ENCODE measurements at places on chromosomes 5 and 9. TPM values are rescaled to one million over a fixed set of nuclear protein-coding genes. Genes with fewer than 3 reads are reported as not detected.

DNA sequence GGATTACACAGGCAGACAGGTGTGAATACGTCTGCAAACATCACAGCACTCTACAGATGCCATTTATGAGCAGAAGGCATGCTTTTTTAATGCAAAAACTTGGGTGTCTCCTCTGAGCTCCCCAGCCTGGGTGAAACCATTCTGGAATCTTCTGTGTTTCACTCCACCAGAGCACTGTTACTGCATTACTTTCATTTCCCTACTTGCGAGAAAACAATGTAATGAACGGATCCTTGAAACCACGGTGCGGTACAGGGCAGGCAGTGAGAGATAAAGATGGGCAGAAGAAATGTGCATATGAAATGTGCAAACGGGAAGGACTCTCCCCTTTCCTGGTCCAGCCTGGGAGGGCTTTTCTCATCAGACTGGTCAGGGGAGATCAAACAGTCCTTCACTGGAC, 584.3 kb upstream of the KLF4 start:
- no peak overlapping the region for H3K4me3 ChIP-seq
- H3K27ac ChIP-seq: no peak overlapping the region
- no peaks in the 10 kb centered on the region for H3K4me1 ChIP-seq
- no peaks in the 10 kb centered on the region for H3K36me3 ChIP-seq
- DNase-seq: no peak

GRCh38 chr9:61673247-61673646, 483.4 kb downstream of the SPATA31A7 start:
- H3K4me1 ChIP-seq: no peaks in the 10 kb centered on the region
- no peaks in the 10 kb centered on the region for H3K27me3 ChIP-seq
- no peak overlapping the region for H3K4me3 ChIP-seq
- no peaks in the 10 kb centered on the region for H3K36me3 ChIP-seq
- DNase-seq: no peak

GRCh38 chr5:944992-945685, 52.5 kb downstream of the TRIP13 start:
- H3K27ac ChIP-seq: no peak overlapping the region
- no peaks in the 10 kb centered on the region for H3K36me3 ChIP-seq
- no peaks in the 10 kb centered on the region for H3K4me1 ChIP-seq
- no peaks in the 10 kb centered on the region for H3K27me3 ChIP-seq
- H3K4me3 ChIP-seq: no peak overlapping the region
- no peak for DNase-seq

- no peak for DNase-seq
- no peak overlapping the region for H3K27ac ChIP-seq
- H3K4me3 ChIP-seq: no peak overlapping the region
- no peaks in the 10 kb centered on the region for H3K36me3 ChIP-seq
These were observed 259.2 kb upstream of the NFIL3 start for GRCh38 chr9:91682806-91683205.

GRCh38 chr5:175878544-175879438, 7.4 kb downstream of the CPLX2 start:
- no peak overlapping the region for H3K4me3 ChIP-seq
- H3K27ac ChIP-seq: no peak overlapping the region
- peaks cover 9% of the 10 kb centered on the region for H3K27me3 ChIP-seq
- no peak for DNase-seq
- no peaks in the 10 kb centered on the region for H3K36me3 ChIP-seq
- H3K4me1 ChIP-seq: no peaks in the 10 kb centered on the region

DNA sequence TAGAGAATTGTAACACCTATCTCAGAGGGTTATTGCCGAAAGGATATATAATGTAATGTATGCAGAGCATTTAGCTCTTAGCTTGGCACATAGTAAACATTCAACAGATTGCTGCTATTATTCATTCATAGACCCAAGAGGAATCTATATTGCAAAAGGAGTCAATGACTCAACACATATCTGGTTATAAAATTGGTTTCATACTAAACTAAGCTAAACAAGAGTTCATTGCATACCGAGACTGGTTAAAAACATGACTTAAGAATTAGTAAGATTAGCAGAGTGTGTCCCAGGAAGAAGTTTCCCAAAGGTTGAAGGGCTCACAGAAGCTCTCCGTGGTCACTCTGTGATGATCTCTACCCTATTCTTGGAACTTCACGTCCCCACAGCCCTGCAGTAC, 339.6 kb upstream of the CCNH start:
- H3K27ac ChIP-seq: no peak overlapping the region
- DNase-seq: no peak
- no peaks in the 10 kb centered on the region for H3K4me1 ChIP-seq
- no peaks in the 10 kb centered on the region for H3K36me3 ChIP-seq

- no peaks in the 10 kb centered on the region for H3K4me1 ChIP-seq
- no peak for DNase-seq
- H3K27ac ChIP-seq: no peak overlapping the region
- H3K27me3 ChIP-seq: no peaks in the 10 kb centered on the region
- no peak overlapping the region for H3K4me3 ChIP-seq
These were observed 348.0 kb downstream of the ZNF608 start for GRCh38 chr5:124398460-124398859.

DNA sequence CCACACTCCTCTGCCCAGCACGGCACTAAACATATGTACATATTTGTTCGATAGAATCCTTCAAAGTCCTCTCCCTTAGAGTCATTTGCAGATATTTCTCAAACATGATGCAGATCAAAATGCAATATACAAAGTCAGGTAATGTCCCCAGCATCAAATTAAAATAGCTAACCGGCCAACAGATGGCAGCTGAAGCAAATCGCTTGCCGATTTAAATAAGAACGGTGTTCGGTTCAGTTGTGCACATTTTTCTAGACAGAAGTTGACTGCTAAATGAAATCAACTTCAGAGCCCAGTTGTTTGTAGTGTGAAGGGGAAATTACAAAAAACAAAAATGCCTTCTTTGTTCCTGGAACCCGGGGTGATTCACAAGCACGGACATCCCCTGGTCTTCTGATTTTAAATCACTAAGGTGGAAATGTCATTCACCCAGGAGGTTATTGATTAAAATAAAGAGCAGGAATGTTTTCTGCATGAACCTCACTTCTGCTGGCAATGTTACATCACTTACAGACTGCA, 219.2 kb downstream of the EBF1 start:
- H3K27ac ChIP-seq: no peak overlapping the region
- H3K27me3 ChIP-seq: no peaks in the 10 kb centered on the region
- H3K36me3 ChIP-seq: no peaks in the 10 kb centered on the region
- H3K4me1 ChIP-seq: no peaks in the 10 kb centered on the region
- H3K4me3 ChIP-seq: no peak overlapping the region
- no peak for DNase-seq

GRCh38 chr9:2816476-2817141, 27.3 kb downstream of the PUM3 start:
- no peak for DNase-seq
- H3K4me3 ChIP-seq: no peak overlapping the region
- peak overlapping the region; percentile 65 for H3K27ac ChIP-seq
- H3K27me3 ChIP-seq: no peaks in the 10 kb centered on the region

DNA sequence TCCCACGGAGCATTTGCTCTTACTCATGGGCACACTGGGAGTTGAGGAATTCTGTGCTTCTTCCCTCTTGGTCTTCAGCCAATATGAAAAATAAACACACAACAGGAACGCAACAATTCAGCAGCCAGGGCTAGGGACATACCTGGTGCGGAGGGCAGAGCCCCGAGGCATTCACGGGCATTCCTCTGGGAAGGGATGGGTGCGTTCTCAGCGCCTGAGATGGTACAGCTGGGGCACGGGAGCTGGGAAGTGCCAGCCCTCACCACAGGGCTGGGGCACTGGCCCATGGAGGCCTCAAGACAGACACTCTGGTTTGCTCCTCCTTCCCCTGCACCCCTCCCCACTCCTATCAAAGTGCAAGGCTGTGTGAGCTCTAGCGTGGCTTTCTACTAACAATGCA, 2.1 kb downstream of the SLC6A3 start:
- H3K4me1 ChIP-seq: peaks cover 11% of the 10 kb centered on the region
- H3K27ac ChIP-seq: no peak overlapping the region
- no peaks in the 10 kb centered on the region for H3K36me3 ChIP-seq
- DNase-seq: no peak

- no peaks in the 10 kb centered on the region for H3K36me3 ChIP-seq
- H3K4me3 ChIP-seq: no peak overlapping the region
- no peaks in the 10 kb centered on the region for H3K4me1 ChIP-seq
- no peaks in the 10 kb centered on the region for H3K27me3 ChIP-seq
- H3K27ac ChIP-seq: no peak overlapping the region
These were observed 1078.3 kb upstream of the SEMA6A start for GRCh38 chr5:117652958-117653280.

DNA sequence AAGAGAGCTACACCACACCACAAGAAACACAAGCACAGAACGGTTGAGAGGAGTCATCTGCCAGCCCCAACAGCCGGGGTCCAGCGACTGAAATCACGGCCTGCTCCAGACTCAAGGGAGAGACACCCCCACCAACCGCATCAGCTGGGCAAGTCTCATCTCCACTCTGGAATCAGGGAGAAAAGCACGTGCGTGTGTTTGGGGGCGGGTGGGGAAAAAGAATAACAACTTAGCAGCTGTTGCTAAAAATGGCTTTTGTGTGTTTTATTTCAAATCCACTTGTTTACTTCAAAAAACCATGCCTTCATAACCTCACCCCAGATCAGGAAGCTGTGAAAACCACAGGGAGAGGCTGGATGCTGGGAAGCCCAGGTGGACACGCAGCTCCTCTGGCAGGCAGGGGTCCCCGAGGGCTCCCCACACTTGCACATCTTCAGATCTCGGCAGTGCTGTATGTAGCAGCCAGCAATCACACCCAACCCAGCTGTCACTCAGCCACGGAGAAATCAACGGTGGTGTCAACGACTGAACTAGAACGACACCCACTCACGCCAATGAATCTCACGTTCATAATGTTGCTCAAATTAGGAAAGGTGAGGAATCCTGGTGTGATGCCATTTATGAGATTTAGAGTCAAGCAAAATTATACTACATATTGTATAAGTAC, 19.0 kb downstream of the PNPLA7 start:
- H3K4me3 ChIP-seq: no peak overlapping the region
- no peaks in the 10 kb centered on the region for H3K36me3 ChIP-seq
- H3K27ac ChIP-seq: peak overlapping the region; percentile 5
- DNase-seq: no peak

DNA sequence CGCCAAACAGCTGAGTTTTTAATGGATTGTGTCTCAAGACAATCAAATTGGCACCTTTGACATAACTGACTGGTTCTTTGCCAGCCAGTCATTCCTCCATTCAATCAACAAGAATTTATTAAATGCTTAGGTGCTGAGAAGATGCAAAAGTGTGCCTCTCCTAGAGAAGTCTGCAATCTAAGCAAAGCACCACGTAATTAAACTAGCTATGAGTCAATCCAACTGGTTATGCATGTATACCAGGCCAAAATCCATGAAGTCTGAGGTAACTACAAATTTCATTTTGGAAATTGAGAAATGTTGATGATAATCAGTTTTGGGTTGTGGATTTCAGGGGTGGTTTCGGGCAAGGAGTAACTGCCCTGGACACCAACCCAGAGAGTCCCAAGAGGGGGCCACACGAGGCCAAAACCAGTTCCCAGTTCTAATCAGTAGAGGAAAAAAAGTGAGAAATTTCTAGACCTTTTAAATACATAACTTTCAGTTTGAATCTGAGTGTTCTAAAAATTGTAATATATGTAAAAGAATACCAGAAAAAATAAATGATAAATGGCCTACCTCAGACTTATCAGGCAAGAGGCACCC, 92.6 kb downstream of the EFNA5 start:
- H3K36me3 ChIP-seq: no peaks in the 10 kb centered on the region
- no peak for DNase-seq
- no peak overlapping the region for H3K4me3 ChIP-seq
- H3K4me1 ChIP-seq: no peaks in the 10 kb centered on the region
- no peaks in the 10 kb centered on the region for H3K27me3 ChIP-seq

- H3K4me1 ChIP-seq: no peaks in the 10 kb centered on the region
- H3K36me3 ChIP-seq: no peaks in the 10 kb centered on the region
- no peaks in the 10 kb centered on the region for H3K27me3 ChIP-seq
- H3K4me3 ChIP-seq: no peak overlapping the region
These were observed 462.2 kb downstream of the RASEF start for GRCh38 chr9:82600536-82601292.

DNA sequence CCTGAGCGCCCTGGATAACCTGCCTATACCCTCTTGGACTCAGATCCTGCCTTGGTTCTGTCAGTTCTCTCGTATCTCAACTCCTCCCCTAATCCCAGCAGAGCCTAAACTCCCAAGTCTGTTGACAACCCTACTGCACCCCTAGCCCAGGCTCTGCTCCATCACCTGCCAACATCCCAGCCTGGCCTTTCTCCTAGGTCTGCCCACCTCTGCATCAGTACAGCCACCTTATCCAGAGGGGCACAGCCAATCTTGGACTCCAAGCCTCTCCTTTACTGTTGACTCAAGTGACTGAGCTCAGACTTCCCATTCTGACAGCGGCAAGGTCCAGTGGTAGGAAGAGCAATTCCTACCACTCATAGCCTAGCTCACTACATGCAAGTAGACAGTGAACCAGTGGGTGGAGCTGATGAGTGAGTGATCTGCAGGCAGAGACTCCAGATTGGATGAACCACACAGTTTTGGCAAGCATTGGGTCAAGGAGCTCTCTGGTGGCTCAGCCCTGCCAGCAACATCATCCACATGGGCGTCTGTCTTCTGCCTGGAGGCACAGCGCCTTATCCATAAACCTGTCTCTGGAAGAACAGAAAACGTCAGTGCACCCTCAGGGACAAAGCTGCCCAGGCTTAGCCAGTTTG, 26.5 kb downstream of the TRMO start:
- no peak overlapping the region for H3K4me3 ChIP-seq
- DNase-seq: no peak
- H3K27me3 ChIP-seq: no peaks in the 10 kb centered on the region
- H3K4me1 ChIP-seq: no peaks in the 10 kb centered on the region

DNA sequence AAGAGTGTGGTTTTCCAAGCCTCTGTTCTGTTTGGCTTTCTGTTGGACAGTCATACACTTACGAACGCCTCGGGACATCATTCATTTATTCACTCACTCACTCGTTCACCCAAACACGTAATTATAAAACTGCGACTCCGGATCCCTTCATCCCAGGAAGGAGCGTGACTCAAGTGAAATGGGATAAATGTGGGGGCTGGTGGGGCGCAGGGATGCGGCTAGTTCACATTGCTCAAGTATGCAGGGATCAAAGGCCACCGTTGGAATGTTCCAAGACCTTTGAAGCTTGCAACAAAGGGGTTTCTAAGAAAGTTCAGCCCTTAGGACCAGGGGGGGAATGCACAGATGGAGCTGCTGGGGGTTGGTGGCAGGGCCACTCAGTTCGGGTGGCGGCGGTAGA, 64.2 kb downstream of the CFAP77 start:
- H3K36me3 ChIP-seq: no peaks in the 10 kb centered on the region
- H3K4me3 ChIP-seq: no peak overlapping the region
- H3K27me3 ChIP-seq: no peaks in the 10 kb centered on the region
- no peak for DNase-seq
- H3K27ac ChIP-seq: no peak overlapping the region
- no peaks in the 10 kb centered on the region for H3K4me1 ChIP-seq

Gene LCN9
- total RNA-seq: not detected

Gene SPAAR
- total RNA-seq: 0.48 TPM

Gene IQGAP2
- total RNA-seq: 9.7 TPM

Gene CCNO
- total RNA-seq: 0.48 TPM

Gene MSANTD3
- 7.4 TPM for total RNA-seq

Gene MYO10
- 16.7 TPM for total RNA-seq

Gene NRG2
- not detected for total RNA-seq

Gene IL17B
- total RNA-seq: not detected

Gene SPINK13
- not detected for total RNA-seq

Gene EGFLAM
- 0.88 TPM for total RNA-seq

Gene INSL6
- total RNA-seq: 0.48 TPM
